SW 1271 (cell line): ENCODE measurements at places on chromosomes 4 and X.

DNA sequence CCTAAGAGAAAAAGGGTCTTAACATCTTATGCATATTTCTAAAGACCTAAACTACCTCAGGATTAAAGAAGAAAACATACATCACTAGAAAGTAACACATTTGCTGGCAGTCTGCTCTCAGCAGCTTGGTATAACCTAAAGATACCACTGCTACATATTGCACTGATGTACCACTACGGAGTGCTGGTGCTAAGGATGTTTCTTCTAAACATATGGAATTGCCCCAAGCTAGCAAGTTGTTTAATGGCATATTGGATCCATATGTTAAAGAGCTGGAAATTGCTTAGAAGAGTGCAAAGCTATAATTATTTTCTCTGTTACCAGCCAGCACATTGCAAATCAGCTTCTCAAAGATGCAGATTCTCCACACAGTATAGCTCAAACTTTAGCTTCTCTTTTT is 436.5 kb upstream of the GALNTL6 start:
- DNase-seq, result no peak

DNA sequence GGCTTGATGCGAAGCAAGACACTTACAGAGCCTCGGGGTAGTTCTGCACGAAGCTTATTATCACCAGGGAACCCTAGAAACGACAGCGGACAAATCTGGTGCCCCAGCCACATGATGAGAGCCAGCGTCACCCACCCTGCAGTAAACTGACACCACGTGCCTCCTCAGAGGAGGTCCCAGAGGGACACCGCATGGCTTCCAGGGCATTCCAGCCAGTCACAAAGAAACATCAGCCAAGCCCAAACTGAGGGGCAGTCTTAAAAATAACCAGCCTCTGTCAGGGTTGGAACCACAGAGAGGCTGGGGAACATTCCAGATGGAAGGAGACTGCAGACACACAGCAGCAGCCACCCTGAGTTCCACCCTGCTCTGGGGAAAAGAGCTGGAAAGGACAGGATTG is 36.6 kb upstream of the HGFAC start:
- no peak for DNase-seq

DNA sequence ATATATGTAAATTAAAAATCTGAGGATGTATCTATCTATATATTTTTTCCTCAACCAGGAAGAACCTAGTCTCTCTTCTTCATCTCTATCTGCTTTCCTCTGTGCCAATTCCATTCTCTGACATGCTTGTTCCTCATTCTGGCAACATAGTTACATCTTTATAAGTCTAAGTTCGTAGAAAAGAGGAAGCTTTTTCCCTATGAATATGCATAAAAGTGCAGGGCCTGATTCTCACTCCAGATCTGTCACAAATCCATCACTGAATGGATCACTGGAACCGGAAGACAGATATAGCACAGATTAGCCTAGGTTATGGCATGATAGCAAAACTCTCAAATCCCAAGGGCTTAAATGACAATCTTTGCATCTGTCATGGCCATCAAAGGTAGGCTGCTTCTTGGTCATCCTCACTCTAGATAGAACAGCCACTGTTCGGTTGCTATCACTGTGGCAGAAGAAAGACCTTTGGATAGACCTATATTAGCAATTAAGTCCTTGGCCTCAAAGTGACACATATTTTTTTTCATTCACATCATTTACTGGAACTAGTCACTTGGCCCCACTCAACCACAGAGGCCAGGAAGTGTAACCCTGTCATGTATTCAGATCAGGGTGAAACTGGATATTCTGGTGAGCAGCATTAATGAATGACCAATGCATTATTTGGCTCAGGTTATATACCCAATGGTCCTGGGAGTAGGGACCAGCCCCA is 22.2 kb downstream of the DTHD1 start:
- no peak for DNase-seq

GRCh38 chr4:125482822-125483221 is 168.1 kb downstream of the FAT4 start:
- DNase-seq, result no peak

GRCh38 chr4:5808081-5808741 is 84.7 kb downstream of the CRMP1 start:
- no peak for DNase-seq

- DNase-seq, result no peak
These were observed 292.4 kb downstream of the PPP1R2C start for GRCh38 chrX:42485601-42486000.
